ENCODE measurements at places on chromosomes 11 and 22.

DNA sequence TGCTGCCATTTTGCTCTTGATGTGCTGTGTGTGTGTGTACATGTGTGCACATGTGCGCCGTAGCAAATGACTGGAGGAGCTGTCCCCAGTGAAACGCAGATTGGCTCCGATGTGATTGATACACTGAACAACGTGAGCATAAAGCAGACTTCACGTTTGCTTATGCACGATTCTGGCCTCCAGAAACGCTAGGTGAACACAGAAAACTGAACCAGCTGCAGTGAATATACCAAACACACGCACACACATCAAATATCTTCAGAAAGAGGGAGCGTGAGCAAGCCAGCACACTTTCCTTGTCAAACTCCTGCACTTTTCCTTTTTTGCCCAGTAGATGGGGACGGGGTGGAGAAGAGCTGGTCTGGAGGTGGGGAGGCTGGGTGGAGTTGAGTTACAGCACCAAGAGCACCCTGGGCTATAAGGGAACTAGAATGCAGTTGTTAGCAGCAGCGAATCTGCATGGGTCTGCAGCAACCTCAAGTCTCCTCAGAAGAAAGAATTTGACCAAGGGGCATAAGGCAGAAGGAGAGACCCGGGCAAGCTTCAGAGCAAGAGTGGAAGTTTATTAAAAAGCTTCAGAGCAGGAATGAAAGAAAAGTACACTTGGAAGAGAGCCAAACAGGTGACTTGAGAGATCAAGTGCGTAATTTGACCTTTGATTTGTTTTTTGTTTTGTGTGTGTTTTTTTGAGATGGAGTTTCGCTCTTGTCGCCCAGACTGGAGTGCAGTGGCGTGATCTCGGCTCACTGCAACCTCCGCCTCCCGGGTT is 77.8 kb upstream of the CADM1 start:
- DNase-seq: peak; percentile 12

- DNase-seq: no peak
These were observed 44.0 kb upstream of the ATXN10 start for GRCh38 chr22:45627489-45628233.

DNA sequence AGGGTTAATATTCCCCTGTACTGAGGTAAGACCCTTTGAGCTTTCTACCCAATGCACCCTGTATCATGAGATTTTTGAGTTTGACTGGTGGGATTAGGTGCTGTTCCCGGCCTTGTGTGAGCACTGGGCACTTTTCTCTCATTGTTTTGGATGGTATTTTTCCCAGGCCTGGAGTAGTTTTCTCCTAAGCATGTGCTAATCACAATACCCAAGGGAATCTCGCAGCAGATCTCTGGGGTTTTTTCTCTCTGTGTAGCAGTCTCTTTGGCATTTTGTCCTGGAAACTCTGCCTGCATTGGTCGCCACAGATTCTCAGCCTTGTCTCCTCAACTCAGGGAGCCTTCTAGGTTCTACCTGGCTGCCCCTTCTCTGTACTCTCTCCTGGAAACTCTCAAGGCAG is 19.9 kb downstream of the IGHMBP2 start:
- DNase-seq: no peak

- DNase-seq: peak; percentile 26
These were observed 3.2 kb upstream of the CSDC2 start for GRCh38 chr22:41557401-41558240.

GRCh38 chr11:48081151-48082010 is 101.0 kb downstream of the PTPRJ start:
- DNase-seq: peak; percentile 74

Measured in inflammatory macrophage (primary cell).